ENCODE measurements at places on chromosomes 11 and 22. TPM values are rescaled to one million over a fixed set of nuclear protein-coding genes. Genes with fewer than 3 reads are reported as not detected.
A peak's percentile ranks its signal among the peaks of the same experiment; 100 is the strongest.

SCUBE2 gene
- 0.64 TPM for total RNA-seq

GRCh38 chr11:118527109-118527508 lies at the start of gene TTC36:
TTC36 (plus strand) TSS chr11:118527474; CDS start chr11:118527495, 21 bp downstream.
- no peak for DNase-seq

TSPAN18 gene
- 44.7 TPM for total RNA-seq

TRIM49 gene
- total RNA-seq, result not detected

GLYAT gene
- 0.32 TPM for total RNA-seq

- no peak for DNase-seq
Measured at GRCh38 chr11:131073167-131073566, 156.9 kb upstream of the SNX19 start.

KREMEN1 gene
- 4.1 TPM for total RNA-seq

- DNase-seq, result peak; percentile 85
Measured at GRCh38 chr11:73227571-73228211, 9.6 kb downstream of the P2RY2 start.

- DNase-seq, result no peak
Measured at GRCh38 chr11:8767466-8768142, 85.0 kb downstream of the RPL27A start.

TEX12 gene
- total RNA-seq, result not detected

DNA sequence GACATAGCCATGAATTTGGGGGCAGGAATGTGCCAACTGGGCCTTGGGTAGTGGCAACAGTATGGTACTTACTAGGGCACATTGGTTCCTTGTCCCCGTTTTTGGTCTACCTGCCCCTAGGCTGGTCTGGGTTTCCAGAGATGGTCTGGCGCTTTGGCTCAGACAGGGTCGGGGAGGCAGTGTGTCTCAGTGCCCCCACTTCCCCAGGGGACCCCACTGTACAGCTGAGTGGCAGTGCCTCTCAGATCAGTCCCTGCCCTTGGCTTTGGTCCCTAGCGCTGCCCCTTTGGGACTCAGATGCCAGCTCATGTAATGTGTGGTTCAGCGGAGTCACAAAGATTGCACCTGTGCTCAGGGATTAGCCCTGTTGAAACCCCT lies 3.3 kb downstream of the RIC8A start:
- no peak for DNase-seq

GRCh38 chr11:132101881-132102280 lies 731.5 kb downstream of the NTM start:
- no peak for DNase-seq

DNA sequence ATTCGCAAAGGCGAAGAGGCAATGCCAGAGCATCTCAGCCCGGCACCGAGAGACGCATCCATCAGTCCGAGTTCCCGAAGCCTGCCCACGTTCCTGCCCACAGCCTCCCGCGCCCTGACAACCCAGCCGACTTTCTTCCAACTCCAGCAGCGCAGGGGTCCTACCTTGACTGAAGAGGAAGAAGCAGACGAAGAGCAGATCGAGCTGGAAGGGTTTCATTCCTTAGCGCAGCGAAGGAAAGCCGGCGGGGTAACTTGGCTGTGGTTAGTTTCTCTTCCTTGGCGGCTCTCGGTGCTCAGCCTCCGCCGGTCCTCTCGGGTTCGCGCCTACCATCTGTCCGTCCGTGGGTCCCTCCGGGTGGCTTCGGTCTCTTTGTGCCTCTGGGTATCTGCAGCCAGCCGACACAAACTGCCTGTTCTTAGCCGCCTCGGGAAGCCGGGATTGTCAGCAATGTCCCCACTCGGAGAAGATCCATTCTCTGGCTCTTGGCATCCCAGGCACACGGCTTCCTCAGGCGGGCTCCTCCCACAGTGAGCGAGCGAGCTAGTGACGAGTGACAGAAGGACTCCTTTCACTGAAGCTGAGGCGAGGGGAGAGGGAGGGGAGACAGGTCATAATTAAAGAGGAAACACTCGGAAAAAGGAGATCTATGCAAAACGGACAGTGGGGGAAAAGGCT lies at the start of gene KIRREL3:
TSS of gene KIRREL3 (minus strand) at position 480 of the 678 bp plus-strand sequence.
- peak; percentile 23 for DNase-seq

Measured in WTC11 (cell line).